Myocyte (in vitro differentiated cells): ENCODE measurements at places on chromosomes 11 and 22. TPM values are rescaled to one million over a fixed set of nuclear protein-coding genes. Genes with fewer than 3 reads are reported as not detected.

DNA sequence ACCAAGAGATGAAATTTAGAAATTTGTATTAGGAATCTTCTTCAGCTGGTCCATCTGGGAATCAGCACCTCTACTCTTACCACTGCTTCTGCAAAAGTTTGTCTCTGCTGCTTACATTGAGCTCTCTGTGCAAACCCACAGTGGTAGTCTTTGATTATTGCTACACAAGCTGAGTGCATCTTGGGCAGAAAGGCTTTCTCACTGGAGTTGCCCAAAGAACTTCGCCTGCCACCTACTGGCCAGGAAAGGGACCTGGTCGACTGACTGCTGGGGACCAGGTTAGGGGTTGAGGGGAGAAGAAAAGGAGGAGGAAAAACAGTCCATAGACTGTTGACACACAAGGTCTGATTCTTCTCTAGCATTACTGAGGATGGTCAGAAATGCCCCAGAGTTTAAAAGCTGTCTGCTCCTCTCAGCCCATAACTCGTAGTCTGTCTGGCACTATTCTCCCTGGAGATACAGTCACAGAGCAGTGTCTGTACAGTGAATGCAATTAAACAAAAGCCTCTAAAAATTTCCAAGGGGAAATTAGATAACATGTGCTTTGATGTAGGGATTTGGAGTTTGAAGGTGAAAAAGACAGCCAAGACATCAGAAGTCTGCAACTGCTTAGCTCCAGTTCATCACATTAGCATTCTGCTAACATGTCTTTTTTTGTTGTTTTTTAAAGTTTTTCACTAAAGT lies 215.0 kb upstream of the CTSC start:
- DNase-seq: peak; percentile 33

DNA sequence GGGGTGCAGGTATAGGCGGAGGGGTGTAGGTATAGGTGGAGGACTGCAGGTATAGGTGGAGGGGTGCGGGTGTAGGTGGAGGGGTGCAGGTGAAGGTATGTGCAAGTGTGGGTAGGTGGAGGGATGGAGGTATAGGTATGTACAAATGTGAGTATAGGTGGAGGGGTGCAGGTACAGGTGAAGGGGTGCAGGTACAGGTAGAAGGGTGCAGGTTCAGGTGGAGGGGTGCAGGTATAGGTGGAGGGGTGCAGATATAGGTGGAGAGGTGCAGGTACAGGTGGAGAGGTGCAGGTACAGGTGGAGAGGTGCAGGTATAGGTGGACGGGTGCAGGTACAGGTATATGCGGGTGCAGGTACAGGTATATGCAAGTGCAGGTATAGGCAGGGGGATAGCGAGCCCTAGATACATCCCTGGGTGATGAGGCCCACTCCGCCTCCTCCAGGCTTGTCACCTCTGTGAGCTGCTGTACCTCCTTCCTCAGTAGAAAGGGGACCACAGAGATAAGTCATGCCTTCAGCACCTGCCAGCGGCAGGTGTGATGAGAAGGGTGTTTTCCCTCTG lies 17.2 kb downstream of the LINC01488 start:
- DNase-seq: no peak

SCGB1D2 gene
- not detected in 2 replicates for total RNA-seq

GRCh38 chr11:57485217-57485990 lies 25.1 kb downstream of the RTN4RL2 start:
- DNase-seq: no peak

- DNase-seq: no peak
Observed at GRCh38 chr22:36585841-36586240, 56.9 kb upstream of the EIF3D start.

ACAD8 gene
- 29.7 and 39.5 TPM in 2 replicates for total RNA-seq

GRCh38 chr11:33910296-33910957 lies 18.6 kb upstream of the LMO2 start:
- no peak for DNase-seq

DNA sequence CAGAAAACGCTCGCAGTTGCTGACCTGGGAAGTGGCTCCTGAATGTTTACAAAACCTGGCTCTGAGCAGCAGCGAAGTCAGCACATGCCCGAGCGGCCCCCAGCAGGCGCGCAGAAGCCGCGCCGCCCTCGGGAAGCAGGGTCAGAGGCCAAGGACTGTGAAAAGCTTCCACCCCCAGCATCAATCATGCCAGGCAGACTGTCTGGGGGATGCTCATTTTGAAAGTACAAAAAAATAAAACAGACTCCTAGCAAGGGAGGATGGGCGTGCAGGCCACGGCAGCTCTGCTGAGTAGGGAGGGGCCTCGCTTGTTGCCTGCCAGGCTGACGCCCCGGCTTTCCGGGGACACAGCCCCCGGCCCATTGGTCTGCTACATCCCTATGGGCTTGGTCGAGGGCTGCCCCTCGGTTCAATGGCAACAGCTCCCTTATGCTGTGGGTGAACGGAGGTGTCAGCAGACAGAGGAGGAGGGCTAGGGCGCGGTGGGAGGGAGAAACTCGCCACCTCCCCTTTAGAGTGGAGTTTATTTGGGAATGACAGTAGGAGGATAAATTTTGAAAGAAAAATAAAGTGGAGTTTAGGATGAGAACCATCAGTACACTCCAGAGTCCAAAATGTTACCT lies 37.7 kb upstream of the GNB1L start:
- no peak for DNase-seq

- DNase-seq: no peak
Observed at GRCh38 chr22:28006271-28006670, 87.2 kb upstream of the PITPNB start.

- DNase-seq: no peak
Observed at GRCh38 chr11:118009864-118010737, 23.9 kb downstream of the IL10RA start.

RFPL3 gene
- not detected in 2 replicates for total RNA-seq

- peak; percentile 61 for DNase-seq
Observed at GRCh38 chr11:96307776-96308140, 35.2 kb downstream of the MAML2 start.

DNA sequence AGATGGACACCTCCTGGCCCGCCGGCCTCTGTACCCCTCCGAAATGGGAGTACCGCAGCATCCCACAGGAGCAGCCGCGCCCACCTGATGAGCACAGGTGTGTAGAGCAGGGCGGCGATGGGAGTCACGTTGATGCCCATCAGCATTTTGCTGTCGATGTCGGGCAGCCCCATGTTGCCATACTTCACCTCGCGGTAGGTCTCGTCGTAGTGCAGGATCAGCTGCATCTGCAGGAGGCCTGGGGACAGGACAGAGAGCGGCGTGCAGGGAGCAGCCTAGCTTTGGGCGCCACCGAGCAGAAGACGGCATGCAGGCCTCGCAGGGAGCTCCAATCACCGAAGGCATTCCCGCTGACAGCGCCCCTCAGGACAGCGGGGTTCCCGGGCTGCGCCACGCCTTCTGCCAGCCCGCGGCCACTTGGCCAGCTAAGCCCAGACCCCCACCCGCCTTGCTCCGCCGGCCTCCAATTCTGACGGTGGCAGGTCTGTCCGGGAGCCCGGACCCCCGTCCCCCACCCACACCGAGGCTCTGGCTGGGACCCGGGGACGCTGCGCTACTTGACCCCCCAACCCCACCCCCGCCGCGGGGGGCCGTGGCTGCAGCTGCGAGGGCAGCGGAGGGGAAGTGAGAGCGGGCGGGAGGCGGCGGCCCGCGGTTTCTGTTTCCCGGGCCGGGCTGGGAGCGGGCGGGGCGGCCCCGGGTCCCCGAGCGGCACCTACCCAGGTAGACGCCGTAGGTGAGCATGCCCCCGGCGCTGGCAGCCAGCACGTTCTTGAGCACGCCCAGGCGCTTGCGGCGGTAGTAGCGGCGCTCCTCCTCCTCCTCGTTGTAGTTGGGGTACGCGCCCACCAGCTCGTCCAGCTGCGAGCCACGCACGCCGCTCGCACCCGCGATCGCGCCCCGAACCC lies 705 bp downstream of the UNC93B1 start:
- DNase-seq: no peak

RASL10A gene
- 2.5 and 9.5 TPM in 2 replicates for total RNA-seq

DNA sequence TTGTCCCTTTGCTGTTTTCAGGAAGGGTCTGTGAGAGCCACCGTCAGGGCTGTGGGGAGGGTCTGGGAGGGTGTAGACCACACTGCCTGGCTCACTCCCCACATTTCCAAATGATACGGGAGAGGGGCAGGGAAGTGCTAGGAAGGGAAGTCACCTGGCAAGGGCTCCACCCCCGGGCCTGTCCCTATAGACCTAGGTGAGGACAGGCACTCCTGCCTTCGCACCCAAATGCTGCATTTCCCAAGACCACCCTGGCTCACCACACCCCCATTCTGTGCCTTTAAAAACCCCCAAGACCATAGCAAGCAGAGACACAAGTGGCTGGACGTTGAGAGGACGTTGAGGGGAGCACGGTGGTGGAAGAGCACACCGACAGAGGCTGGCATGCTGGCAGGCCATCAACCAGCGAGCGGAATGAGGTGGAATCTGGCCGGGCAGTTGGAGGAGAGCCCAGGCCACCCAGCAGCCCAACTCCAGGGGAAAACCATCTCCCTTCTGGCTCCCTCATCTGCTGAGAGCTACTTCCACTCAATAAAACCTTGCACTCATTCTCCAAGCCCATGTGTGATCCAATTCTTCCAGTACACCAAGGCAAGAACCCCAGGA lies 45.7 kb downstream of the GNB1L start:
- DNase-seq: no peak

NXPE1 gene
- not detected in 2 replicates for total RNA-seq

USP35 gene
- total RNA-seq: 8.1 and 9.3 TPM in 2 replicates

MS4A3 gene
- total RNA-seq: not detected in 2 replicates

GRCh38 chr22:28710107-28710506 lies 30.5 kb upstream of the TTC28 start:
- no peak for DNase-seq

GRCh38 chr11:11923828-11924227 lies 82.1 kb downstream of the USP47 start:
- no peak for DNase-seq

DNA sequence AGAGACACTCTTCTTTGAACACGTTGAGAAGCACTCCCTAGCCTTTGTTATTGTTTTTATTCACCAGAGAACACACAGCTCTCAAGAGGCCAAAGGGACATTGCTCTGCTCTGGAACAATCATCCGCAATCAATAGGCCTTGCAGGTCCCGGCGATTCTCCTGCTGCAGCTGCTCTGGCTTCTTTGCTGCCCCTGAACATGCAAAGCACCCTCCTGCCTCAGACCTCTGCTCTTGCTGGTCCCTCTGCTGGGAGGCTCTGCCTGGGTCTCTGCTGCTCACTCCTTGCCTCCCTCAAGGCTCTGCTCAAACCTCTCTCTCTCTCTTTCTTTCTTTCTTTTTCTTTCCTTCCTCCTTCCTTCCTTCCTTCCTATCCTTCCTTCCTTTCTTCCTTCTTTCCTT lies 232.7 kb downstream of the DSCAML1 start:
- no peak for DNase-seq

MIOX gene
- not detected in 2 replicates for total RNA-seq

DNA sequence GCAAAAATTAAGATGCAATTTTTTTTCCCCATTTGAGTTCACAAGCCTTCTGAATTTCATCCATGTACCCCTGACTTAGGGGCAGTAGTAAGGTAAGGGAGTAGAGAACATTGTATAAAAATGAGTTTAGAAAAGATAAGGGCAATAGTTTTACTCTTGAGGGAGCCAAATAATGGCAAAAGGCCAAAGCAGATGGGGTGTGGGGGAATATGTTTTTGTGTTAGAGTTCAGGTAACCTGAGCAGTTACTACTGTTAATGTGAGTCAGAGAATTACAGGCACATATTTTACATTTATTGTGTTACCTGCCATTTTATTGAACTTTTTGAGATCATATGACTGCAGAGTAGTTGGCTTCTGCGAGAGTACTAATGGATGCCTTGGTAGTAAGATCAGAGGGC lies 3.1 kb downstream of the EED start:
- DNase-seq: no peak

SNX32 gene
- 0.36 and 0.40 TPM in 2 replicates for total RNA-seq

- DNase-seq: no peak
Observed at GRCh38 chr11:119318240-119319135, 1.6 kb upstream of the MCAM start.

- no peak for DNase-seq
Observed at GRCh38 chr22:47187176-47187957, 424.9 kb downstream of the TBC1D22A start.

C22orf39 gene
- total RNA-seq: 47.4 and 55.7 TPM in 2 replicates

AMPD3 gene
- 4.4 and 10.3 TPM in 2 replicates for total RNA-seq

DNA sequence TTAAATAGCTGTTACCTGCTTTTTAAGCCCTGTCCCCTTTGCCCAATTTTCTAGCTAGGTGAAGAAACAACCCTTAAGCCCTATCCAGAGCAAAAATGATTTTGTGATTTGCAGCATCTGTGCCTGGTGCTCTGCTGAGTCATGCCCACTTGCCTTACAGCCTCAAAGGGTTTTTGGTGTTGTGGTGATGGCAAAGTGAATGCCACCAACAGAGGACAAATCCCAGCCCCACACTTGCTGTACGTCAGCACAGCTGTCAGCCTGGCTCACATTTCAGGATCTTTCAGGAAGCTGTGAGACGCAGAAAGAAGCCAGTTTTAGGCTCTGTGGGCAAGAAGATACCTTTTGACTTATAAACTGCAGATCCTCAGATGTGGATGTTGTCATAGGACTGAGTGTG lies 401.7 kb downstream of the TENM4 start:
- DNase-seq: peak; percentile 12

DNA sequence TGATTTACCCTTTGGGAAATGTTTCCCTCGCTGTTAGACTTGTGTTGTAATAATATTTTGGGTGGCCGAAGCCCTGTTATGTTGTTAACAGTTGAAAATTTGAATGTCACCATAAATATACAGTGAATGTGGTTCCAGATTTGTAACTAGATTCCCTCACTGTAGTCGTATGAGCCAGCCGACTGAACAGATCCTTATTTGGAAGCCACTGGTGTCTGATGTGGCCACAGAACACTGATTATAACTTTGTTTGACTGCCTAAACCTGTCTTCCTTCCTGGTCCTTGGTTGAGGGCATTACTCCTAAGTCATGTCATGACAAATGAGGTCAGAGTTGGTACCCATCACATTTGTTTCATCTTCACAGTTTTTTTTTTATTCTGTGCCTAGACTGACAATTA lies 45.4 kb downstream of the YAP1 start:
- DNase-seq: peak; percentile 46

DNA sequence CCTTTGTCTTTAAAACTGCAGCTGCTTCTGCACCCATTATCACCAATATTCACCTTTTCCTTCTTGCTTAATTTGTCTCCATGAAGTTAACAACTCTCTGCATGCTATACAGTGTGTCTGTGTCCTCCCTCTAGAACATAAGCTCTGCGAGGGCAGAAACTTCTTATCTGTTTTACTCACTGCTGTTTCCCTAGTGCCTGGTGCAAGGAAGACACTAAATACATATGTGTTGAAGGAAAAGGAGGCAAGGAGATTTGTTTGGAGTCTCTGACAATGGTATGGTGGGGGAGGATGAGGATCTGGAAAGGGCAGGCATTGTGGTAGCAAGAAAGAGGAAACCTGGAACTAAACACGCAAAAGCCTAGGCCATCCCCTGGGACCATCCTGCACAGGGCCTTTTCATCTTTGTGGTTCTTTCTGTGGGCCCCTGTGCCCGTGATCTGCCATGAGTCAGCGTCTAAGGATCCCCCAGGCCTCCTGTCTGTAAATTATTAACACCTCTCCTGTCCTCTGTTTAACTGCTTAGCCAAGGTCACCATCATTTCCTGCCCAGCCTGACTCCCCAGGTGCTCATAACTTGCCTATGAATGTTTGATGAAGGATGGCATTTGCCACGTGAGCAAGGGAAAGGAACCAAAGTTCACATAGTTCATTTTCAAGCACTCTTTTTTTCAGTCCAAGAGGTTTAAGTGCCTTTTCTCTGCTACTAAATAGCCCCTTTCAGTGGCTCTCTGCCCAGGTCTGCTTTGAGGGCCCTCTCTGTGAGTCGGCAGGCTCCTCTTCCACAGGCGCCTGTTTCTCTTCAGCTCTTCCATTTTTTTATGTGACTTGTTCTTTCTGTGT lies 131.1 kb downstream of the RASSF10 start:
- peak; percentile 49 for DNase-seq

- DNase-seq: peak; percentile 54
Observed at GRCh38 chr11:87176044-87176443, 138.3 kb downstream of the TMEM135 start.

SPON1 gene
- total RNA-seq: 0.08 TPM in 1 of 2 replicates, not detected in the other
